ENCODE measurements at places on chromosomes 7 and 10.

DNA sequence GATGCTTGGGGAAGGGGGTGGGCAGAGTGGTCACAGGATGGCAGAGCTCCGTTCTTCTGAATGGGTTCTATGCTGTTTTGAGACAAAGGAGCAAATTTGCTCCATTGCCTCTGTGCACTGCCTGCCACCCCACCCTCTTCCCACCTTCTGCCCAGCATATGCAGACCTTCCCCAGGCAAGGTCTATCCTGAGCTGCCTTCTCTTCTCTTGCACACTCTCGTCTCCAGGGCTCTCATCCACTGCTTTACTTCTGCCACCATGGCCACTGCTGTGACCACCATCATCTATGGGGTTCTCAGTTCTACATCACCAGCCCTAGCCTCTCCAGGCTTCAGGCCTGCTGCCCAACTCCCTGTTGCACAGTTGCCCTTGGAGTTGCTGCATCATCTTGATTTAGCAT lies 230.4 kb downstream of the TMEM178B start:
- no peak for DNase-seq

DNA sequence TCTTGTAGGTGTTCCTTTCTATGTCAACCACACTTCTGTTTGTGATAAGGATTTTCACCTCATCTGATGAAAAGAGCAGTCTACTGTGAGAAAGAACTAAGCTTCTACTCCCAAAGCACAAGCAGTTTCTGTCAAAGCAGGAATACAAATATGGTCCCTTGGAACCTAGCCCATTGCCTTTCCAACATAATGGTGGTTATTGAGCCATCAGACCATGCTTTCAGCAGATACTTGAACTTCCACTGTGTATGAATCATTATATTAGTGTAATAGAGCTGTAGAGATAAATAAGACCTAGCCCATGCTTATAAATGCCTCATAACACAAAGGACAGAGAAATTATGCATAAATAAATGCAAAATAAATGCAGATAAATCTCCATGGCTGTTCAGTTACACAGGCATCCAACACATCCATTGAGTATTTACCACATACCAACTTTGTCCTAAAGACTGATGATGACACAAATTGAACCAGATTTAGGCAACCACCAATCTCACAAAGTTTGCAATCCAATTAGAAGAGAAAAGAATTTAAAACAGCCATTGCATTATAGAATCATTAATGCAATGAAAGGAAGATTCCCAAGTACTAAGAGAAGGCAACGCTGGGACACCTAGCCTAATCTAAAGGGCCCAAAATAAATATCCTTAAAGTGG lies 729.4 kb upstream of the C7orf33 start:
- no peak for DNase-seq

- DNase-seq = no peak
These were observed 81.4 kb downstream of the ZNF33B start for GRCh38 chr10:42556931-42557330.

- DNase-seq = no peak
These were observed 62.8 kb downstream of the MTPN start for GRCh38 chr7:135914346-135914745.

DNA sequence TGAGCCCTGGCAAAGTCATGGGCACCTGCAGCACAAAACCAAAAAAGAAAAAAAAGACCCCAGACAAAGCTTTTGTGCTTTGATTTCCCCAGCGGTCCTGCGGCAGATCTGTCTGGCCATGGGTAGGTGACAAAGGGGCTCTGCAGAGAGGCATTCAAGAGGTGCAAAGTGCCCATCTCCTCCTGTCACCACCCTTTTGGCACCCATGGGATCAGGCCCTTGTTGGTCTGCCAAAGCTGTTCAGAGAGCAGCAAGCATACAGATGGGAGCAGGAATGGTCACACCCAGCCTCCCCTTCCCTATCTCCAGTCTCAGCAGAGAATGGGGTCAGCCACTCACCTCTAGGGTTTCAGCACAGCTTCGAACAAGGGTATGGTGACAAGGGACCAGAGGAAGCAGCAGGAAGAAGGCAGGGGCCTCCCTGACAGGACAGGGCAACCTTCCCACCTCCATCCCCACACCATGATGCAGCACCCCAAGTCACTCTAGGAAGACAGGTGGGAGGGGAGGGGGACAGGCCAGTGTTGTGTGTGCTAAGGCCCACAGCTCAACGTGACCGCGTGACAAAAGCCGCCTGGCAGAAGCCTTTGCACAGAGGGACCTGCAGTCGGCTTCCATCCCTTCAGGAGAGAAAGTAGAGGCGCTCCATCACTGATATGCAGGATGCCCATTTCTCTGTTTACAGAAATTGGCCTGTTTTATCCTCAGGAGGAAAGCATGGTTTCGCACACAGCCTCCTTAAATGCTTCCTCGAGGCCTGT lies 6.3 kb downstream of the CAMK2G start:
- DNase-seq = no peak

DNA sequence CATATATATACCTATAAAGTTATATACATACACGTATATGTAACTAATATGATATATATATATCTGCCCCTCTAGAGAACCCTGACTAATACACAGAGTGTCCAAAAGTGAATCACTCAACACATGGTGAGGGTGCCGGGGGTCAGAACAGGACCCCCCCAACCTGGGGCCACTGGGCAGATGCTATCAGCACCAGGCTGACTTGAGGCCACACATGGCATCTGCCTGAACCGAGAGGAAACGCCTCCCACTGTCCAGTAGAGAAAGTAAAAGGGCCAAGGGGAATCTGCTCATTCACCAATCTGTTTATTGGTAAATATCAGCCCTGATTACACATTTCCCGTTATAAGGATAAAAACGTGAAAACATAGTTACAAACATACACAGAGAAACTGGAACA lies 218.3 kb downstream of the PTPRN2 start:
- DNase-seq = no peak

DNA sequence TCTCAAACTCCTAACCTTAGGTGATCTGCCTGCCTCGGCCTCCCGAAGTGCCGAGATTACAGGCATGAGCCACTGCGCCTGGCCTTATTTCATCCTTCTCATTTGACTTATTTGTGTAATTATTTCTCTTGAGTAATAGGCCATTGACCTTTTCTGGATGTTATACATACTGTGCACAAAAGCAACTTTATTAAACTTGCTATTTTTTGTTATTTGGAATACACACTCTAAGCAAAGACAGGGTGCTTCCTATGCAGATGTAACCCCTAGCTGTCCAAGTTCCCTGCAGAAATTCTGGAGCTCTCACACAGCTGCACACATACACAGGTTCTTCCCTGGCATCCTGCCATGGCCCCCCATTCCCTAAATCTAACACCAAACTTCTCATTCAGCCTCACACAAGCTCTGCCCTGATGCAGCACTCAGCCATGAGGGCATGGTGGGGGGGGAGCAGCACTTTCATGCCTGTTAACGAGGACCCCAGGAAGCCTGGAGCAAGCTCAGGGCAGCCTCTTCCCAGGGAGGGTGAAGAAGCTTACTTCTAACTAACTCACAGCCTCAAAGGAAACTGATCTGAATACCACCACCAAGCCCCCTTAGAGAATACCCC lies 33.2 kb downstream of the SH3PXD2A start:
- DNase-seq = no peak

- DNase-seq = no peak
These were observed 201.8 kb downstream of the EBF3 start for GRCh38 chr10:129761981-129762956.

DNA sequence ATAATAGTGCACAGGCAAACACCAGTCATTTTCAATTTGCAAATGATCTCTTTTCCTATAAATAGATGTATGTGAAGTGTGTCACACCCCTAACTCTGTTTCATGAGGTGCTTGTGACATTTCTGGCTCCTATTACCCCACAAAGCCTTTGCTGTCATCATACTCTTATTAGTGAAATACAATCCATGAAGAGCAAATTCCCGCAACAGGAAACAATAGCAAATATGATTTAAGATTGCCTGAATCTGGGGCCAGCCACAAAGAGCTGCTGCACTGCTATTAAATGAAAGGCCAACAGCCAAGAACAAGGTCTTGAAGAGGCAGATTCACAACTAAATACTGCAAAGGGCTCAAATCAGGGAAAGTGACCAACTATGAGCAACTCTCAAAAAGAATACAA lies 96.3 kb upstream of the CAV2 start:
- no peak for DNase-seq

GRCh38 chr10:62109587-62110293 lies 158.9 kb downstream of the RTKN2 start:
- DNase-seq = no peak

GRCh38 chr10:70603449-70603801 lies 884 bp upstream of the PRF1 start:
- DNase-seq = peak; percentile 80

DNA sequence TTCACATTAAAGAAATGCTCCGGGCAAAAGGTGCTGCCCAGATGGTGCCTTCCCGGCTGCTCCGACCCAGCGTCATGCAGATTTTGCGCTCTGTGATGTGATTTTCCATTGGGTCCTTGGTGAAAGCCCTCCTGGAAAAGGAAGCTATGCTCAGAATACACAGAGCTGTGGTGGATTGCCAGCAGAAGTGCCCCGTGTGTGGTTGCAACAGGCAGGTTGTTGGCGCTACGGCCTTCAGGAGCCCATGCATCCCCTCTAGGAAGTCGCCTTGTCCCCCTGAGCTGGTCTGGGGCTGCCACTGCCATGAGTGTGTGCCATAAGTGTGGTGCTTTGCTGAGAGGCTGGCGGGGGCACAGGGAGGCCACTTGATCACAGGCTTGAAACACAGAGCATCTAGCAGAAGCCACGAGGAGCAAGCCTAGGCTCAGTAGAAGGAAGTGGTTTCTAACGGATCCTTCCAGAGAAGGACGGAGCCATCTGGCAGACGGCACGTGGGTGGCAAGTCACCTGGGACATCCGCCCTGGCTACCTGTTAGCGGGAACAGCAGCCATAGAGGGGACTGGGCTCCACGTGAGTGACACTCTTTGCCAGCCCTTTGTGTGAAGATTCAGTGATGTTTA lies 210.9 kb downstream of the CUX1 start:
- DNase-seq = no peak

- peak; percentile 17 for DNase-seq
These were observed 93.4 kb downstream of the RNF216 start for GRCh38 chr7:5687936-5688630.

DNA sequence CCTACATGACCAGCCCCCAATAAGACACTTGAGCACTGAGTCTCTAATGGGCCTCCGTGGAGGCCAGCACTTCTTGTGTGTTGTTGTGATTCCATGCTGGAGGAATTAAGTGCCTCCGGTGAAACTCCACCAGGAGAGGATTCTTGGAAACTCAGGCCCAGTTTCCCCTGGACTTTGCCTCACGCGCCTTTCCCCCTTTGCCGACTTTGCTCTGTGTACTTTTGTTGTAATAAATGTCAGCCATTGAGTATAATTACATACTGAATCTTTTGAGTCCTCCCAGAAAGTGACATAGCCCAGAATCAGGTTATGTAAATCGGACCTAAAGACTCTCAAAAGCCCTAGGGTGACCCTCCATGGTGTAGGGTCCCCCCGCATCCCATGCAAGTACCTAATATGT lies 82.4 kb downstream of the DLG5 start:
- DNase-seq = no peak

GRCh38 chr7:118148930-118149329 lies 35.0 kb upstream of the LSM8 start:
- DNase-seq = no peak

- DNase-seq = no peak
These were observed 678.2 kb downstream of the GRM8 start for GRCh38 chr7:126574276-126575250.

DNA sequence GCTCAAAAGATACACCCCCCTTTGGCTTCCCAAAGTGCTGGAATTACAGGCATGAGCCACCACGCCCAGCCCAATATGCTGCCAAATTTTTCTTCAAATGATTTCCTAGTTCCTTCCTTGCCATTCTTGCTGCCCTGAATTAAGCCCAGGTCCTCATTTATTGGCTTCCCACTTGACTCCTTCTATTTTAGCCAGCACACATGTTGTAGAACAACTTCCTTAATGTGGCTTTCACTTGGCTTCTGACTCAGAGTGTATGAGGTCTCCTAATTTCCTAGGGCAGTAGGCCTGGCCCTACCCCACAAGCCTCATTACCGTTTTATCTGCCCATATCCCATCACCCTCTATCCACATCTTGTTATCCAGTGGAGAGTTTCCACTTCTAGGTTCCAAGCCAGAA lies 21.8 kb upstream of the HIPK2 start:
- DNase-seq = no peak

DNA sequence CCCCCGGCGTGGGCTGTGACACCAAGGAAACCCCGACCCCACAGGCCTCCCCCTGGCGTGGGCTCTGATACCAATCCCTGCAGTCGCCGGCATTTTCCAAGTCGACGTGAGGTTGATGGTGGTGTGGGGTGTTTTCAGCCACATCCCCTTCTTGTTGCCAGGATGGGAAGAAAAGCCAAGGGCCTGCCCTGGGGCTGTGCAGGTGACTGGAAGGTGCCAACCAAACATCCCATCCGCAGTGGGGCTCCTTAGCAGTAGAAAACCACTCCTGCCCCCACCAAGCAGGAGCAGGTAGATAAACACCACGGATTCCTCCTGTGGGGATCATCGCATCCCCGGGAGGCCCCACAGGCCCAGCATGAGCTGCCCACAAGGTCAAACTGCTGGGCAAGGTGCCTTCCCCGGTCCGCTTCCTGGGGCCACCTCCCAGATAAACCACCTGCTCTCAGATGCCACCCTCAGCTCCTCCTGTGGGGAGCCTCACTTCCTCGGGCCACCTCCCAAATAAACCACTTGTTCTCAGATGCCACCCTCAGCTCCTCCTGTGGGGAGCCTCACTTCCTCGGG lies 88.5 kb upstream of the DIP2C start:
- DNase-seq = no peak

DNA sequence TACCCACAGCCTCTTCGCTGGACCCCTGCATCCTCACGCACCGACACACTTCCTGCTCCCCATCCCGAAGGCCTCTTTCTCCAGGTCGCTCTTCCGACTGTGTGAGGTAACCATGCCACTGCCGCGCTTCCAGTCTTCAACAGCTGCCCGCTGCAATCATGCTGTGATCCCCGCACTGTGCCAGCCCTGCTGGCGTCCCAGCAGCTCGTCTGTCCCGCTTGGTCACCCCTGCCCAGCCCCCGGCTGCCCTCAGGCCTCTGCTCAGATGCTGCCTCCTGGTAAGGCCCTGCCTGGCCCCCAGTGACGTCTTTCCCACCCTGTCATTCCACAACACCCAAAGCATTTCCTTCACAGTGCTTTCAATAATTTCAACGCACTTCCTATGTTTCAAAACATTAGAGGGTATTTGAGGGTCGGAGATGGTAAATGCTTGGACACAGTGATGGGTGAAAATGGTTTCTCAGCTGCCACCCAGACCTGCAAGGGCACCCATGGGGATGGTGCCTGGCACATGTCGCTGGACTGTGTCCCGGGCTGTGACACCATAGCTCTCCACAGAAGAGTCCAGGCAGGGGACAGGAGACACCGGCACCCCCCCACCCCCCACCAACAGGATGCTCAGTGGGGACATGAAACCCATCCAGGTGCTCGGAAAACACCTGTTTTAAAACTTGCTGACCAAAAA lies 125.2 kb downstream of the MAD1L1 start:
- no peak for DNase-seq

Measured in CD4-positive, alpha-beta T cell treated with Interleukin-15 for 4 hours (primary cell).